ENCODE measurements at places on chromosomes 6 and 20.

DNA sequence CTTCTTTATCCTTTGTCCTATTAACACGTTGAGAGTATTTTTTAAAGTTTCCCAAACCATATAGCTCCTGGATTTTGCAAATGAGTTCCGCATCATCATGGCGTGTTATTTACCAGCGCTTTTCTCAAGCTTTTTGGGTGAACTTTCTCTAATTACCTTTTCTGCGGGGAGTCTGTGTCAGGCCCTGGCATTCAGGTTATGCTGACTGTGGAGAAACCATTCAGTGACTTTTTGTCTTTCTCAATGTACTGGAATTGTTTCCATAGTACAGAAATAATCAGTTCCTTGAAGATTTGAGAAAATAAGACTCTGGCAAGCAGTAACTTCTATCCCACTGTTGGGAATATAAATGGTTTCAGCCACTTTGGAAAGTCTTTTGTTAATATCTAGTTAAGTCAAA is 115.3 kb downstream of the CDH26 start:
- DNase-seq, result no peak

- no peak for DNase-seq
Measured at GRCh38 chr6:139395891-139396301, 21.4 kb upstream of the CITED2 start.

DNA sequence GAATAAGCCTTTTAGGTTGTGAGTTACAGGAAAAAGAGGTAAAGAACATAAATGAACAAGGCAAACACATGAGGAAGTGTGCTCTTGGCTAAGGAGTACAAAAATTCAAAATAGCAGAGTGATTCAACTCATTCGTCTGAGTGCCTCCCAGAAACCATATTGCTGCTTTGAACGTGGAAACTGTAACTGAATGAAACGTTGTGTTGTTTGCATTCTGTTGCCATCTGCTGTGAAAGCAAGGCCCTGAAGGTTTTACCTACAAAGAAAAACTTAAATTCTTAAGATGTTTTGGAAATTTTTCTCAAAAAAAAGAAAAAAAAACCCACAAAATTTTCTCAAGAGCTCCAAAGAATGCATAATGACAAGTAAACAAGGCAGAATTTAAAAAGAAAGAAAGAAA is 375.4 kb upstream of the HS3ST5 start:
- no peak for DNase-seq

DNA sequence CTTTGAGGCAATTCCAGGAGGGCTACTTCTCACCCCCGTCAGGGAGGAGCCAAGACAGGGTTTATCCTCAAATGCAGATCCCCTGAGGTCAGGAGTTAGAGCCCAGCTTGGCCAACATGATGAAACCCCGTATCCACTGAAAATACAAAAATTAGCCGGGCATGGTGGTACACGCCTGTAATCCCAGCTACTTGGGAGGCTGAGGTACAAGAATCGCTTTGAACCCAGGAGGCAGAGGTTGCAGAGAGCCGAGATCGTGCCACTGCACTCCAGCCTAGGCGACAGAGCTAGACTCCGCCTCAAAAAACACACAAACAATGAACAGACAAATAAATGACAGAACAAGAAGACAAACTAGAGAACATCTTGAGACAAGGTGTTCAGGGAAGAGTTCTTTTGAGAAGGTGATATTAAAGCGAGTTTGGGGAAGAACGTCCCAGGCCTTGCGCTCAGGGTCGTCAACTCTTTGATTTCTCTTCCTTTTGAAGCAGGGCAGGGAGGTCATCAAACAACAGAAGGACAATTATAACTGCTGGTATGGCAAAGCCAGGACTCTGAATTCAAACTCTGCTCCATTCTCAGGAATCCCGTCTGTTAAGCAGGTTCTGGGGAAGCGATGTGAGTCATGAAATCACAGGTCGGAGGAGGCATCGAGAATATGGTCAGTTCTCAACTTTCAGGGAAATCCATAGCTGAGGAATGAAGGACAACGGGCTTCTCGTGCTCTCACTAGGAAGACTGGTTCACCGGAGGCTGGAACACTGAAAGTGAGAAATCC is 1.4 kb upstream of the RALY start:
- no peak for DNase-seq

DNA sequence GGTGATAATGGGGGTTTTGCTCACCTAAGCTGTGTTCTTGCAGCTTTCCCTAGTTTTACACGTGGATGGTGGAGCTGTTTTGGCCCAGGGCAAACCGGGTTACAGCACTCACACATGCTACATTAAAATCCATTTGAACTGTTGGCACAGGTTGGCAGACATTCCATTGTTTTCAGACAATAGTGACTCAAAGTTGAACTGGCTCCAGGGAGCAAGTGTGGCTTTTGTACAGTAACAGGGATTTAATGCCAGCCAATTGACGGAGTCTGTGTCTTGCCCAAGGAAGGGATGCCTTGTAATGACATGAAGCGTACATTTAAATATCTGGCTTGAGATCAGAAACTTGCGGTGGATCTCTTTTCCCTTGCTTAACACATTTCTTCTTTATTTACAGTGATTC is 183.1 kb downstream of the DTNBP1 start:
- DNase-seq, result no peak

DNA sequence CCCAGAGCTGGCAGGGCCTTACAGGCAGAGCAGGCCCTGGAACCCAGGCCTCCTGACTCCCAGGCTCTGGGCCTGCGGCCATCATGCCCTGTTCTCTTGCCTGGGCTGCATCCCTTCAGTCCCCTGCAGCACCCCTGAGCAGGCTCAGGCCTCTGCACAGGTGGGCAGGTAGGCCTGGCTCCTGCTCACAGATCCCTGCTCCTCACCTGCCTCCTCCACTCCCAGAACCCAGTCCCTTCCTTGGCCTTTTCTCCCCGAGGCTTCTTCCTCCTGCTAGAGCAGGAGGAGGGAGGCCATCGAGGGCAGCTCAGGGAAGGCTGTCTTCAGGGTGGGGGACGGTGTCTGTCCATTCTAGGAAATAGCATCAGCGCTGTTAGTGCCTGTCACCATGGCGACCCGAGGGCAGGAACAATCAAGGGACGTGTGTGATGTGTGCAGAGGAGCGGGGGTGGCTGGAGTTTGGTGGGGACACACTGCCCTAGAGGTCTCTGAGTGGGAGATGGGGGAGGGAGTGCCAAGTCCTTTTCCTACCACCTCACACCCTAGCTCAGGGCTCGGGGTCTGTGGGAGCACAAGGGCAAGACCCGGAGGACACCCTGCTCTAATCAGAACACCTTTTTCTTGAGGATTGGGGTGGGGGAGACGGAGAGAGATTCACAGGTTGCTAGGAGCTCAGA is 26.6 kb downstream of the GLP1R start:
- no peak for DNase-seq

DNA sequence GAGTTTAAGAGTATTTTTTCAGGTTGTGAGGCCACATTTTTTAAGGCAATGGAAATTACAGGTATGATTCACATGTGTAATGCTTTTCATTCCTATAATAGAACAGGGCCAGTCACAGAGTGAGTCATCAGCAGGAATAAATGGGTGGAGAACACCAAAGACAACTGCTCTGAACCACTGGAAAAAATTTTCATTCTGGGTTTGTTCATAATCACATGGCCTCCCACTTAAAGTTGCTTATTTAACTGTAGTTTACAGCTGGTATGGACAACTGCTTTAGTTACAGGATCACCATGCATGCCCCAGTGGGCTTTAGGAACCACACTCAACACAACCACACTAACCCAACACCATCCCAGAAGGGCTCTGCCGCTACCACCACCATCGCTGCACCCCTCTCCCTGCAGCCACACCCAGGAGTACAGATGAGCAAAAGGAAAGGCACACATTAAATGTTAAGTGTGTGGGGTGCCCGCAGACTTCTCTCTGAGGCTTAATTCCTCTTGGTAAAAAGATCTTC is 107.0 kb upstream of the DST start:
- no peak for DNase-seq

GRCh38 chr20:54262671-54263070 is 54.8 kb downstream of the PFDN4 start:
- DNase-seq, result no peak

- no peak for DNase-seq
Measured at GRCh38 chr6:116450769-116451740, 10.1 kb upstream of the CALHM6 start.

- no peak for DNase-seq
Measured at GRCh38 chr20:57843941-57844625, 134.3 kb upstream of the PMEPA1 start.

- no peak for DNase-seq
Measured at GRCh38 chr6:39785281-39785680, 6.9 kb upstream of the DAAM2 start.

DNA sequence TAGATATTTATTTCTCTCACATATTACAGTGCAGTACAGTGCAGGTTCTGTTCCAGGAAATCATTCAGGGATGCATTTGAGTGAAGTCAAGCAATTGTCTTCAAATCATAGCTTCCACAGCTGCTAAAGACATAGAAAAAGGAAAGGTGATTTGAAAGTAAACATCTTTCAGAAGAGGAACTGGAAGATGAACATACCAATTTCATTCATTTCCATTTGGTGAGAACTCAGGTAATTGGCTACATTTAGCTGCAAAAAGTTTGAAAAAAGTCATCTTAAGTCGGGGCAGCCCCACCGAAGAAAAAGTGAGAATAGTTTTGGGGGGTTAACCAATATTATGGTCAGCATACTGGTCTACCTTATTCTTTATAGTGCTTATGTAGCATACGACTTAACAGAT is 61.4 kb upstream of the IL20RA start:
- no peak for DNase-seq

- no peak for DNase-seq
Measured at GRCh38 chr20:46014517-46015396, 6.0 kb downstream of the MMP9 start.

- no peak for DNase-seq
Measured at GRCh38 chr6:38955861-38956260, 92.7 kb upstream of the GLP1R start.

GRCh38 chr20:11338496-11339306 is 579.0 kb upstream of the BTBD3 start:
- DNase-seq, result no peak

GRCh38 chr6:80439721-80440470 is 333.4 kb downstream of the BCKDHB start:
- DNase-seq, result no peak

DNA sequence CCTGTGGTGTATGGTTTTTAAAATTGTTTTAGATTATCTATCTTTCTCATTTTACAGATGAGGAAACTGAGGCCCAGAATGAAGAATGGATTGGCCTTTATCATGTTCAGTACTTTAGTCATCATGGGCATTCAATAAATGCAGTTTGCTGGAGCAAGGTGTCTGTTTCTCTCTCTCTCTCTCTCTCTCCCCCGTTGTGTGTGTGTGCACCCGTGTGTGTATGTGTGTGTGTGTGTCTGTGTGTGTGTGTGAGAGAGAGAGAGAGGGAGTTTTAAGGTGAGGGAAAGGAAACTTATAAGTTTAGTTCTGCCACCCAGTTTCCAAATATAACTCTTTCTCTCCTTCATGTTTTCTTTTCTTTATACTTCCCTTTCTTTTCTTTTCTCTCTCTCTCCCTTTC is 62.4 kb downstream of the CTNNBL1 start:
- no peak for DNase-seq

- peak; percentile 72 for DNase-seq
Measured at GRCh38 chr6:38493931-38494547, 145.7 kb downstream of the BTBD9 start.

GRCh38 chr6:48826901-48827701 is 636.0 kb downstream of the MMUT start:
- DNase-seq, result no peak

DNA sequence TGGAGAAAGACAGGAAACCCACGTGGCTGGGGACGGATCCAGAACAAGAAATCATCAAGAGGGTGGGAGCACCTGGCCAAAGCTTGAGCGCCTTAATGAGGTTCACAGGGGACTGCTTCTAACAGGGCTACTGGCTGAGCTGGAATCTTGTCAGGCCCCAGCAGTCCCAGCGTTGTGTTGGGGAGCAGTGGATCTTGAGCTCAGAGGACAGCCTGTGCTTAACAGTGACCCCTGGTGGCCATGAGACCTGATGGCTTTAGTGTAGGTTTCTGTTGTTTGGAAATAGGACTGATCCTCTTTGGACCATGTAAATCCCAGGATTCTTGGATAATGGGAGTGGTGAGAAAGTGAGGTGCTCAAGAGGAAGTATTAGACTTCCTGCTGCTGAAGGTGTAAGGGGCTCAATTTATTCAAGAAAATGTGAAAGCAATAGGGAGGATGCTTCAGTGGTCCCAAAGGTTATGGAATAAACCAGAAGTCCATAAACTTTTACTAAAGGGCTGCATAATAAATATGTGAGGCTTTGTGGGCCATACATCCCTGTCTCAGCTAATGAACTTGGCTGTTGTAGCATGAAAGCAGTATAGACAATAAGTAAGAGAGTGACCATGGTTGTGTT is 216.2 kb downstream of the NFATC2 start:
- no peak for DNase-seq

DNA sequence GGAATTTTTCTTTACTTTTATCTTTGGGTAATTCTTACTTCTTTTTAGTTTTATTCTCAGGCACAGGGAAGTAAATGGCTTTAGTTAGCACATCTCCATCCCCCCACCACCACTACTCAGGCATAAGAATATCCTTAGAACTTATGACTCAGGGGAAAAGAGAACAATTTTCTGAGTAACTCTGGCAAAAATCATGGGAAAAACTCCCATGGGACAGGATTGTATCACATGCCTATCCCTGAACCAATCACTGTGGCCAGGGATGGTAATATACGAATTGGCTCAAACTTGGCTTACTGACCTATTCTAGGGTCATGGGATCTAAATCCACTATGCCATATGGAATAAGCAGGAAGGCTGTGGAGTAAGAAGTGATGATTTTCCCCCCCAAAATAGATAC is 339.1 kb downstream of the BTBD3 start:
- DNase-seq, result no peak

DNA sequence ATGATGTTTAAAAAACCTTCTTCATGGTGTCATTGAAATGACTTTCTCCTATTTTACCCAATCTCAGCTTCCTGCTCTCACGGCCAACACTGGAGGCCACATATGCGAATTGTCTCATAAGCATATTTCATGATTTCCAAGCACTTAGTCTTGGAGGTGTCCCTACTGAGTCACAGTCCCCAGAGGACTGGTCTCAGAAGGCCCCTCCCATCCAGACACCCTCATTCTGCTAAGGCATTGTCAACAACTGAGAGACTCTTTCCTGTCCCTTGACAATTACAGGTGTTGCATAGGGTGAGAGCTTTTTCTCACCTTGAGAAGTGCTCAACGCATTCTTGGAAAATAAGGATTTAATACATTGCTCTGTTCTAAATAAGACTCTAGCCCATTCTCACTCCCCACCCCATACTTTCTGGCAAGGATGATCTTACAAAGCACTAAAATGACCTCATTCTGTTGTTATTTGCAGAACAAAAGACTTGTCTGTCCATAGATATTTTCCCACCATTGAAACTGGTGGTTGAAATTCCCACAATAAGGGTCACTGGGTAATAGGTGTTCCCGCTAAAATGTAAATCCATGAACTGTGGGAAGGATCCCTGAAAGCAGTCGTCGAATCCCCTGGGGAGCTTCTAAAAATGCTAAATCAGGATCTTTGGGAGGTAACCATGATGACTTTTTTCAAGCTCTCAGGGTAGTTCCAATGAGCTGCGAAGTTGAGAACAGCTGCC is 32.3 kb upstream of the SLC22A23 start:
- no peak for DNase-seq

GRCh38 chr20:36848078-36848660 is 27.8 kb upstream of the TLDC2 start:
- no peak for DNase-seq

- no peak for DNase-seq
Measured at GRCh38 chr20:44475372-44475693, 341 bp upstream of the TTPAL start.

GRCh38 chr20:53578492-53579222 is 15.0 kb downstream of the ZNF217 start:
- DNase-seq, result no peak

- no peak for DNase-seq
Measured at GRCh38 chr6:37011656-37012378, 6.4 kb downstream of the FGD2 start.

GRCh38 chr6:155883741-155884140 is 428.1 kb upstream of the NOX3 start:
- DNase-seq, result no peak

Measured in activated T-helper 1 cell treated with anti-CD3 and anti-CD28 coated beads, Interleukin-2, amount 50 U/mL, for 16 hours (primary cell).